ENCODE measurements at places on chromosomes 6 and 20. TPM values are rescaled to one million over a fixed set of nuclear protein-coding genes. Genes with fewer than 3 reads are reported as not detected.

- no peak within 1 kb of the TSS for H3K27ac ChIP-seq
- peaks cover 3% of the 10 kb centered on the region for H3K4me1 ChIP-seq
- DNase-seq, result peak; percentile 72
- H3K36me3 ChIP-seq, result no peaks in the 10 kb centered on the region
Measured at GRCh38 chr20:34872622-34873224, at the start of gene GGT7. Gene GGT7, minus strand, starts transcription at chr20:34872856. Its CDS starts 41 bp downstream, at chr20:34872815.

E2F1 gene
- 21.2 TPM for total RNA-seq

GRCh38 chr6:55266896-55267295 lies 60.4 kb upstream of the GFRAL start:
- H3K27me3 ChIP-seq, result no peaks in the 10 kb centered on the region
- no peak overlapping the region for H3K4me3 ChIP-seq
- no peak for DNase-seq
- H3K27ac ChIP-seq, result no peak overlapping the region
- no peaks in the 10 kb centered on the region for H3K36me3 ChIP-seq

DNA sequence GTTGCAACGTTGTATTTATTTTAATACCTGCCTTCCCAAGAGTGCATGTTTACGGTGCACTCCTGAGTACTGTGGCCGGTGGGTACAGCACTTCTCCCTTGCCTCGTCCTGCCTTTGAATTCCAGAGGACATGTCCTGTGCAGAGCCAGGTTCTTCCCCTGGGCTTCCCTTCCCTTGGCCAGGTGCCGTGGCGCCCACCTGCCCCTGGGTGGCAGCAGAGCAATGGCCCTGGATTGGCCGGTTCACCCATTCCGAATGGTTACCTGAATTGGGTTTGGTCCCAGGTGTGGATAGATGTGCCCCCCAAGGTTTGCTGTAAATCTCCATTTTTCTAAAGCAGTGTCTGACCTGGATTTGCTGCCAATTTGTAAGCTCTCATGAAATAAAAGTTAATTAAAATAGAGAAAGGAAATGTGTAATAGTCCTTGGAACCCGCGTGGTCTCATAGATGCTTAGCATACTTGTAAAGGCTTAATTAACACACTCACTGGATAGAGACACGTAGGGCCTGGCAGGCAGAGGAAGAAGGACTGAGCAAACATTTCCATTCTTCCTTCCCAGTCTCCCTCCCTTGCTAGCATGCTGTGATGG lies 40.6 kb downstream of the DTD1 start:
- H3K27ac ChIP-seq, result no peak overlapping the region
- no peak overlapping the region for H3K4me3 ChIP-seq
- H3K36me3 ChIP-seq, result no peaks in the 10 kb centered on the region
- no peaks in the 10 kb centered on the region for H3K27me3 ChIP-seq

TMEM200A gene
- total RNA-seq, result 0.18 TPM

DNA sequence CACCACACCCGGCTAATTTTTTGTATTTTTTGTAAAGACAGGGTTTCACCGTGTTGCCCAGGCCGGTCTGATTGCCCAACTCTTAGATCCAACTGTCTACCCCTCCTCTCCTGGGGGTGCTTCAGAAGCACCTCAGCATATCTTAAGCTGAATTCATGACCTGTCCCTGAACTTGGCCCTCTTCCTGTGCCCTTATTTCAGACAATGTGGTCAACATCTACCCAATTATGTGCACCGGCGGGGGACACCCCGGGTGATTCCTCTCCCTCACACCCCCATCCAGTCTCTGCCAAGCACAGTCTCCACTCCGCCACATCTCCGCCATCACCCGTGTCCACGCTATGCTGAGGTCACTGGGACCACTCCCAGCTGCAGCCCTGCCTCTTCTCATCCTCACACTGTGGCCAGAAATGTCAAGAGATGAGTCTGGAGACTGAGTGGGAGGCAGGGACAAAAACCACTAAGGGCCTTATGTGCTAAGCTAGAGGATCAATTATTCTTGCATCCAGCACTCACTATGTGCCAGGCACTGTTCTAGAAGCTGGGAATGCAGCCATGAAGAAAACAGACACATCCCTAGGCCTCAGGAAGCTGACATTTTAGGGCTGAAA lies 111.9 kb downstream of the ARMC2 start:
- H3K27ac ChIP-seq, result no peak overlapping the region
- no peaks in the 10 kb centered on the region for H3K4me1 ChIP-seq
- H3K4me3 ChIP-seq, result no peak overlapping the region

TTK gene
- total RNA-seq, result 45.2 TPM

THEMIS gene
- not detected for total RNA-seq

- no peaks in the 10 kb centered on the region for H3K27me3 ChIP-seq
- H3K4me1 ChIP-seq, result no peaks in the 10 kb centered on the region
- H3K27ac ChIP-seq, result no peak overlapping the region
- no peak for DNase-seq
Measured at GRCh38 chr6:5020142-5020541, 16.3 kb upstream of the RPP40 start.

DNA sequence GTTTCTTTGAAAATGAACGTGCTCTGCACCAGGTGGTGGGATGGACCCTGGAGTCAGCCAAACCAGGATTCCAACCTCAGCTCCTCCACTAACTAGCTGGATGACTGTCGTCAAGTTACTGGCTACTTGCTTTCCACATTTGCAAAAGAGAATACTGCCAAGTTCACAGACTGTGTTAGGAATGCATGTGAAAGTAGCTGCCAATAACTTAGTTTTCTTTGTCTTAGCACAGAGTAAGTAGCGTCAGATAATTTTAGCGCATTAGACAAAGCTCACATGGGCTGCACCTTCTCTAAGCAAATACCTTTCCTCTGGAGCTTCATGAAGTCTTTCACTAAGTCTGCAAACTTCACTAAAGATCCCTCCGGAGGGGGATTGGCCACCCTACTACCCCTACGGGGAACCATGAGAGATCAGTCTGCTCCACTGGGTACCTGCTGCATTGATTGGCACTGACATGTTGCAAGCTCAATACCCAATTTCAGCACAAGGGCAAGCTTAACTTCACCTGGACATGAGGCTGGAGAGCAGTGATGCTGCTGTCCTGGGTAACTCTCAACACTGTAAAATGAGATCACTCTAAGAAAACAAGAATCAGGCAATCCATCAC lies 113.9 kb downstream of the MBOAT1 start:
- no peak overlapping the region for H3K4me3 ChIP-seq
- peak; percentile 13 for DNase-seq
- no peaks in the 10 kb centered on the region for H3K36me3 ChIP-seq
- H3K27me3 ChIP-seq, result no peaks in the 10 kb centered on the region
- peak overlapping the region; percentile 10 for H3K27ac ChIP-seq

REPS1 gene
- 43.9 TPM for total RNA-seq

C6orf58 gene
- not detected for total RNA-seq

- no peak overlapping the region for H3K4me3 ChIP-seq
- H3K4me1 ChIP-seq, result no peaks in the 10 kb centered on the region
- H3K36me3 ChIP-seq, result no peaks in the 10 kb centered on the region
Measured at GRCh38 chr6:3890047-3890446, 40.9 kb downstream of the FAM50B start.

CLPSL1 gene
- total RNA-seq, result not detected

DNA sequence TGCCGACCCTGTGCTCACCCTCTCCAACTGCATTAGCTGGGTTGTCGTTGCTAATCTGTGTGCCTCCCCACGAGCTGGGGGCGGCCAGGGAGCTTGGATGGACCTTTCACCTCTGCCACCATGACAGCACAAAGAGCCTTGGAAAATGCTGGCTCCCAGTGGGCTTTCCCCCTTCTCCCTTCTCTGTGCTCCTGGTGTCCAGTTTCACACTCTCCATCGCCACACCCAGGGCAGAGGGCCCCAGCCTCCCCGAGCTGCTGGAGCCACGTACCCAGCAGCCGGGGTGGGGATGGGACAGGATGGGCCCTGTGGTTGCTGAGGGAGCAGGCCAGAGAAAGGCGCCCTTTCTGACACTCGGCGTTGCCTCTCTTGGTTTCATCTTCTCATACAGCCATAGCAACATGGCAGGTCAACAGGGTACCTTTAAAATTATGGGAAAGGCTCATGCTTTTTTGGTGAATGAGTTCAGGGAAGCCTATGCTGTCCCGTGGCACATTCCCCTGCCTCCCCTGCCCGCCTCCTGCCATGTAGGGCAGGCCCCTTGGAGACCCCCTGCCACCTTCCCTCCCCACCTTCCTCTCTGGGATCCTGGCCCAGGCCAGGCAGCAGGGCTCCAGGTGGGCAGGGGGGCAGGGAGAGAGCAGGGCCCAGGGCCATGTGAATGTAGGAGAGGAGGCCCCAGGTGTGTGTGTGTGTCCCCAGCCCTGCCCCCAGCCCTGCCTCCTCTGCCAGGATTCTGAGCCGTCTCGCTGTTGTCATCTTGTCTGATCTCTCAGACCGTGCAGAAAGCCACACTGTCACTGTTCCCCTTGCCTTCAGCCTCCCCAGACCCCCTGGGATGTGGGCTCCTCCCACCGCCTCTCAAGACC lies 85.2 kb upstream of the CCDC167 start:
- H3K27me3 ChIP-seq, result no peaks in the 10 kb centered on the region
- no peak overlapping the region for H3K27ac ChIP-seq
- no peak for DNase-seq
- H3K4me3 ChIP-seq, result no peak overlapping the region
- peaks cover 3% of the 10 kb centered on the region for H3K4me1 ChIP-seq

- H3K4me1 ChIP-seq, result no peaks in the 10 kb centered on the region
- peaks cover 40% of the 10 kb centered on the region for H3K27me3 ChIP-seq
- DNase-seq, result no peak
- H3K4me3 ChIP-seq, result no peak overlapping the region
Measured at GRCh38 chr20:59605601-59606364, 1.4 kb downstream of the PHACTR3 start.

- H3K36me3 ChIP-seq, result no peaks in the 10 kb centered on the region
- no peak overlapping the region for H3K27ac ChIP-seq
- DNase-seq, result no peak
- H3K4me3 ChIP-seq, result no peak overlapping the region
- no peaks in the 10 kb centered on the region for H3K4me1 ChIP-seq
Measured at GRCh38 chr20:44066645-44067606, 120.1 kb downstream of the JPH2 start.

- no peak for DNase-seq
- H3K27ac ChIP-seq, result no peak overlapping the region
- no peaks in the 10 kb centered on the region for H3K4me1 ChIP-seq
- H3K36me3 ChIP-seq, result no peaks in the 10 kb centered on the region
Measured at GRCh38 chr20:11778206-11778570, 139.5 kb upstream of the BTBD3 start.
